ENCODE measurements at places on chromosomes 11 and 22.

- DNase-seq = no peak
Measured at GRCh38 chr11:953512-953911, 27.8 kb downstream of the AP2A2 start.

DNA sequence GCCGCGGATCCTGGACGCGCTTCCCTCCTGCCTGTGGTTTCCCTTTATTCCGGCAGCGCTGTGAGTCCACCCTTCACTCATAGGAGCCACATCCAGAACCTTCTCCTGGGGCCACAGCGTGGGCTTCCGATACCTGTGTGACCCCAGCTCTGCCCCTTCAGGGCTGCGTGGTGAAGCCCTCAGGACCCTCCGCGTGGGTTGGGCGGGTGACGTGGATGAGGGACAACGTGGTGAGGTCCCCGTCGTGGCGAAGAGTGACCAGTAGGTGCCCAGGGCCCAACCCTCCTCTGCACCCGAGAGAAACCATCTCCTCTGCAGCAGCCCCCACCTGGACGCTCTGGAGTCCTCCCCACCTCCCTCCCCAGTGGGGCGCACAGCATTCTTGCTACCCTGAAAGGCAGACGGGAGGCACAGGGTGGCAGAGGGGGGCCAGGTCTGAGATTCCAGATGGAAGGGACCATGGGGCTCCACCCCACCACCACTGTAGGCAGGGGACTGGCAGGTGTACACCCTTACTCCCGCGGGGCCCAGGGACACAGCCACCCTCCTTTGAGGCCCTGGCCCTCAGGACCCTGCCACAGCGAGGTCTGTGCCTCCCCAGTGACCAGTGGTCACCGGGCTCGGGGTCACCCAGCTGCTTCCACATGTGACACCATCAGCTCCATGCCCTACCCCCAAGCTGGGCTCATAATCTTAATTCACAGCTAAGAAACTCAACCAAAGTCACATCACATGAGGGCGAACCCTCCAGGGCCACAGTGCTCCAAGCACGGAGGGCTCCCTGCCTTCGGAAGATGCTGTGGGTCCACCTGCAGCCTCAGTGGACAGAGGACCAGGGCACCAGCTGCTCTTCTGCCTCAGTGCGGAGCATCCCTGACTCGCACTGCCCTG, 3.4 kb upstream of the ZBED4 start:
- DNase-seq = no peak

DNA sequence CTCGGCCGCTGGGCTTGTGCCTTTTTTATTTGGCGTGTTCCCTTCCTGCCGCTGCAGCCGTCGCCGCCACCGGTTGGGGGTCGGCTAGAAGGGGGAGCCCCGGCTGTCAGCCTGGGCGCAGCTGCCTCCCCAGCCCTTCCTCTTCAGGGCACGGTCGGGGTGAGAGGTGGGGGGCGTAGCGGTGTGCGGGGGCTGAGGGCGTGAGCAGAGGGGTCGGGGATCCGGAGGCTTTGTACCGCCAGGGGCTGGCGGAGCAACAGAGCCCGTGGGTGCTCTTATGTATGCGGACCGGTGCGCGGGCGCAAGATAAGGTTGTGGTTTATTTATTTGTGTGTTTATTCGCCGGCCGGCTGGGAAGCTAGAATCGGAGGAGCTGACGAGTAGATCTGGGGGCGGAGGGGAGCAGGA, 477 bp downstream of the ZBTB16 start:
- no peak for DNase-seq

DNA sequence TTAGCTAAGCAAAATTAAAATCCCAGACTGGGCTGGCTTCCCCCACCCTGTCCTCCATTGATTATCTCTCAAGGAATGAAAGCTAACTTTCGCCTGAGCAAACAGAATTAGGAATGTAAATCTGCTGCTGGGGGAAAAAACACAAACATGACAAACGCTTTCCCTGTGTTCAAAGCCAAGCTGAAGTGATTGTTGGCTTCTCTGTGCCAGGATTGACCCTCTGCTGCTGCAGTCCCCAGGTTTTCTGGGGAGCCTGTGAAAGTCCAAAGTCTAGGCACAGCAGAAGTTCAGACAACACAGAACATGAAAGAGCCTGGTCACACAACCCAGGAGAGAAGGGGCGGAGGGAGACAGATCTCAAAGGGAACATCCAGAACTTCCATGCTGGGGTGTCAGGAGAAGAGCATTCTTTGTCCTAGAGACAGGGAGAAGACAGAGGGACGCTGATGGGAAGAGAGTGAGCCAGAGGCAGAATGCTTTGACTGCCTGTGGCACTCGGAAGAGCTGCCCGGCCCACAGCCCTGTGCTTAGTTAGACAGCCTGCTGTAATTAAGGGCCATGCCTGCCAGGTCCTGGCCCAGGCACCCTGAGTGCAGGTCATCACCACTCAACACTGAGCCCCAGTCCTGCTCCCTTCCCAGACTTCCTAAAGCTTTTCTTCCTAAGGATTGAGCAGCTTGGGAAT, 6.9 kb downstream of the PATZ1 start:
- DNase-seq = no peak

- DNase-seq = no peak
Measured at GRCh38 chr11:132022285-132022684, 651.9 kb downstream of the NTM start.

DNA sequence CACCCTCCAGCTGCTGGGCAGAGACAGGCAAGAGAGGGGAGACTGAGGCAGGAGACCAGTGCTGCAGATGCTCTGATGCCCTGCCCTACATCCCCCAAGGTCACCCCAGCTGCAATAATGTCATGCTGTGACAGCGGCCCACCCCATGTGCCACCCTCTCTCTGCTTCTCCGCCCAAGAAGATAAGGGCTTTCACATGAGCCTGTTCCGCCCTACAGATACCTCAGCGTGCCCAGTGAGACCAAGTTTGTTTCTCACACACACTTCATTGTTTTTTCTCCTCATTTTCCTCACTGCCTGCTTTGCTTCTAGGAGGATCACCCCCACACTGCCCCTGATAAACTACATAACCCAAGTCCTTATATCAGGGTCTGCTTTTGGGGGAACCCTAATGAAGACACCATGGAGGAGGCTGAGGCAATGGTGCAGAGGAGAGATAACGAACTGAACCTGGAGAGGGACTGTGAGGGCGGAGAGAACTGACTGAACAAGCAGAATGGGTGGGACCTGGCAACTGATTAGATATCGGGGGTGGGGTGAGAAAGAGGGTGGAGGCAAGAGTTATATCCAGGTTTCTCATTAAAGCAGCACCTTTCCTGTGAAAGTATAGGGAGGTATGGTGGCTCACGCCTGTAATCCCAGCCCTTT, 37.5 kb upstream of the TSKU start:
- no peak for DNase-seq

DNA sequence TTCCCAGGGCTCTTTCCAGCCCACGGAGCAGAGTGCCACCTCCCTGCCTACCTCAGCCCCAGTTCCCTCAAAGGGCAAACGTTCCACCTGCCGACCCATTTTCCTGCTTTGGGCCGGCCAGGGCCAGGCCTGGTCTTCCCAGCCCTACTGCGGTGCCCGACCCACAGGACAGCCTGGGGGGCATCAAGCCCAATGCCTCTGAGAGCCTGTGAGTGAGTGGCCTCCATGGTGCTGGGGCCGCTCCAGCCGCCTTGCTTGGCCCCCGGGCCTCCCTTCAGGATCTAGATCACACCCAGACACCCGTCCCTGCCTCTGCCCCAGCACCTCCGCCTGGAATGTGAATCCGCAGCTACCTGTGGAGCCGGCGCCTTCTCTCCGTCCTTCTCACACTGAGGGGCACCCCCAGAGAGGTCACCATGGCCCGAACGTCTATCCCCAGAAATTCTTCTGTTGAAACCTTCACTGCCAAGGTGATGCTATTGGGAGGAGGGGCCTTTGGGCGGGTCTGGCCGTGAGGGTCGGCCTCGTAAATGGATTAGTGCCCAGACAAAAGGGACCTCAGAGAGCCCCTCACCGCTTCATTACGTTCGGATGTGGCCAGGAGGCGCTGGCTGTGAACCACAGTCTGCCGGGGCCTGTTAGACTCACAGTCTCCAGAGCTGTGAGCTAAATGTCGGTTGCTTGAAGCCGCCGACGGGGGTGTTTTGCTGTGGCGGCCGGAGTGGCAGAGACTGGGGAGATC, 36.2 kb upstream of the BRSK2 start:
- DNase-seq = no peak

DNA sequence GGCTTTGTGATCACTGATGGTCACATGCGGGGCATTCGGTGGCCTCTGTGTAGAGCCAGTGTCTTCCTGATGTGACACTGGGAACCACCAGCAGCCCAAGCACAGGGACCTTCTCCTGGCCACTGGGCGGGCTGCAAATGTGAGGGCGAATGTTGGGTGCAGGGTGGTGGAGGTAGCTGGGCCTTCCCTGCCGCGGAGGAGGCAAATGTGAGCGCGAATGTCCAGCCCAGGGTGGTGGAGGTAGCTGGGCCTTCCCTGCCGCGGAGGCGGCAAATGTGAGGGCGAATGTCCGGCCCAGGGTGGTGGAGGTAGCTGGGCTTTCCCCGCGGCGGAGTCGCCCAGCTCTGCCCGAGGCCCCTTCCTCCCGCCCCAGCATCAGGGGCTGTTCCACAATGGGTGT, 23.3 kb downstream of the PTDSS2 start:
- no peak for DNase-seq

DNA sequence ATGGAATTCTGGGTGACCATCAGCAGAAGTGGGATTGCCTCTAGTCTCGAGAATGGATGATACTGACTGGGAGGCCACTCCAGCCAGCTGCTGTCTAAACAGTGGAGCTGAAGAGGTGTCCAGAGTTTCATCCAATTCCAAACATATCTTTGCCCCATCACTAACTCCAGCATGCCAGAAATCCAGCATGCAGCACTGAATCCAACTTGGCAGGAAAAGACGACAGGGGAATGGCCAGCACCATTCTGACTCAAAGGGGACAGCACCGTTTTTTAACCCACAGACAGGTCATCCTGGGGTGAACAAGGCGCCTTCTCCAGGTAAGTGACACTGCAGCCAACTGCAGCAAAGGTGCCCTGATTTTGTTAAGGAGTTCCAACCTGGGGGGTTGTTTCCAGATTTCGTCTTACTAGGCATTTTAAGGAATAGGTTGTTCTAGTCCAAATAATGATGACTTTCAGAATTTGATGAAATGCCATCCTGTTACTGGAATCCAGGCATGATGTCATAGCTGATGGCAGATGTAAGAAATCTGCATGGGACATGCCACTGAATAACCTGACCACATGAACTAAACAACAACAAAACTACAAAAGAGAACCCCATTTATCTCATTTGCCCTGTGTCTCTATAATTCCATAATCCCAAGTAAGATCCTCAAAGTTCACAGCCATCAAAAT, 32.3 kb downstream of the FEZ1 start:
- no peak for DNase-seq

DNA sequence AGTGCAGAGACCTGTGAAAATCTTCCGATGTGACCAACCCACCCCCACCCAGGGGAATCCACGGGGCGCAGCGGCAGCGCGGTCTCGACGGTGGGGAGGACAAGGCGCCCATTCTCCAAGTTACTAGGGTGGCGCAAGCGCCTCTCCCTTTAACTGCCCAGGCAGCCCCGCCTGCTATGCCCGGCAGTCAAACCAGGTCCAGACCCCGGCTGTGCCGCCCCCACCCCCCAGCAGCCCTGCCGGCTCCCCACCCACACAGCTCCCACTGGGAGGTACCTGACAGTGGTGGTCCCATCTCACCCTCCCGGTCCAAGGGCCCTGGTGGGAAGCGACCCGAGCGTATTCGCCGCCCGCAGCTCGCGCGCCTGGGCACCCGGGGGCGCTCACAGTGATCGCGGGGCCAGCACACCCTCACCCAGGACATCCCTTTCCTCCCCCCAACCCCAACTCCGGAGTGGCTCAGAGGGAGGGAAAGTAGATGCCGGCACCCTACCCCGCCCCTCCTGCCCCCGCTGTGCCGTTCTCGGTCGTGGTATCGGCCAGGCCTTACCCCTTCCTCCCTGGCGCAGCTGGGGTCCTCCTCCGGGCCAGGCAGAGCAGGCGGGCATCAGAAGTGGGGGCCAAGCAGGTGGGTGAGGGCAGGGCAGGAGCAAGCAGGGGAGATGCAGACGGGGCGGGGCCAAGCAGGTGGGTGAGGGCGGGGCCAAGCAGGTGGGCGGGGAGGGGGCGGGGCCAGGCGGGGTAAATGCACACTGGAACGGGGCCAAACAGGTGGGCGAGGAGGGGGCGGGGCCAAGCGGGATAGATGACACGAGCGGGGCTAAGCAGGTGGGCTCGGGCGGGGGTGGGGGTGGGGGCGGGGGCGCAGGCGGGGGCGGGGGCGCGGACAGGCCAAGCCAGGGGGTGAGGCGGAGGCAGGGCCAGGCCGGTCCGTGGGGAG, at the start of gene TRPM5:
TSS of gene TRPM5 (minus strand) at position 634 of the 940 bp plus-strand sequence. CDS start 21,478 bp downstream, outside the sequence.
- peak; percentile 76 for DNase-seq

DNA sequence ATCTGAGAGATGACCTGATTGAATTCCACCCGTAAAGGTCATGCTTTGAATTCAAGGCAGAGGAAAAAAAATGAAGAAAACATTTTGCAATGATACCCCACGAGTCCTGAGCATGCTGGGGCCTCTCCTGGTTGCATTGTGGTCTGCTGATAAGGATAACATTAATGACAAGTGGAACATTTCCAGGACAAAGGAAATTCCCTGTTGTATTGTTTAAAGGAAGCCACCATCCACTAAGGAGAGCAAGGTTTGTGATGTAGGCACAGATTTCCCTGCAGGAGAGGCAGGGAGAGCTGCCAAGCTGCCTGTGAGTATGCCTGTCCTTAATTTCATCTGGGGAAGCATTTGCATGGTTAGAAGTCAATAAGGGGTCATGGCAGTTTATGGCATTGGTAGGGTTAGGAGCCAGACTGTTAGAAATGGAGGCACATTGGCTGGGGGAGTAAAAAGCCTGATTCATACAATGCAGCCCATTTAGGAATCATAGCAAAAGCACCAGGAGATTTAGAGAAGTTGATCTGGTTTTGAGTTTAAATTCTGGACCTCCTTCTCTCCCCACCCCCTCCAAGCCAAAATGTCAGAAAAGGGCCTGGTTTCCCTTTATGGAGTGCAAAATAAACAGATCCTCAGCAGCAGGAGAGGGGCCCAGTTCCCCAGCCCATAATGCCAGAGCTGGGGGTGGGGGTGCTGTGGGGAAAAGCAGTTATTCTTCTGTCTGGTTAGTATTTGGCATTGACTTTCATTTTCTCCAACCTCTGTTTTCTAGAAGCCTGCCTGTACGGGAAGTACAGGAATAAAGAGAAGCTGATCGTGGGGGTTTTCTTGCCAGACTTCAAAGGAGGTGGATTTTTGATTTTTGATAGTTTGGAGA, 22.1 kb downstream of the FLI1 start:
- DNase-seq = no peak

GRCh38 chr22:43008921-43009320, 6.0 kb downstream of the PACSIN2 start:
- DNase-seq = no peak

DNA sequence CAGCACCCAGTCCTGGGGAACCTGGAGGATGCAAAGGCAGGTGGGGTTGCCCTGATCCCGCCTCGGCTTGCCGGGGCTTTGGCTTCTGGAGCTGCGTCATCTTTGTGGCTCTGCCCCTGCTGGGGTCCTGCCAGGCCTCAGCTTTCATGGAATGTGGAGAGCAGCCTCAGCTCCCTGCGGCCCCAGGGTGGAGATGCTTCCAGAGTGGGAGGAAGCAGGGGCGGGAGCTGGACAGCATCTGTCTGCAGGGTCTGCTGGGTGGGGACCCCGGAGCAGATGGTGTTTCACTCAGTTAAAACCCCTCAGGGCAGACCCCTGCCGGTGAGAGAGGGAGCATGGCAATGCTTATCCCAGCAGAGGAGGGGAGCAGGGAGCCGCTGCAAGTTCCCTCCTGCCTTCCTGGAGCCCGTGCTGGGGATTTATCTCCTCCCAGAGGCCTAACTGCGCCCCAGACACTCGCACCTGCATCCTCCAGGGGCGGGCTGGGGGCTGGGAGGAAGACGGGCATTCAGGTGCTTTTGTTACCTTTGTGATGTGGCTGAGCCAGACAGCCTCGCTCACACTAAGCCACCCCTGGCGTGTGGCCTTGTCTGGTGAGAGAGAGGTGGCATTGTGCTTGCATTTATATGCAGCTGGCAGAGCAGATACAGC, 15.7 kb downstream of the GRIK4 start:
- no peak for DNase-seq

GRCh38 chr22:49966041-49966773, 5.6 kb downstream of the PIM3 start:
- DNase-seq = no peak

Measured in activated CD4-positive, alpha-beta T cell treated with anti-CD3 and anti-CD28 coated beads for 24 hours (primary cell).